ENCODE measurements at places on chromosomes 12 and 14.

- no peak for DNase-seq
These were observed 271.6 kb upstream of the CLEC14A start for GRCh38 chr14:38527502-38527878.

DNA sequence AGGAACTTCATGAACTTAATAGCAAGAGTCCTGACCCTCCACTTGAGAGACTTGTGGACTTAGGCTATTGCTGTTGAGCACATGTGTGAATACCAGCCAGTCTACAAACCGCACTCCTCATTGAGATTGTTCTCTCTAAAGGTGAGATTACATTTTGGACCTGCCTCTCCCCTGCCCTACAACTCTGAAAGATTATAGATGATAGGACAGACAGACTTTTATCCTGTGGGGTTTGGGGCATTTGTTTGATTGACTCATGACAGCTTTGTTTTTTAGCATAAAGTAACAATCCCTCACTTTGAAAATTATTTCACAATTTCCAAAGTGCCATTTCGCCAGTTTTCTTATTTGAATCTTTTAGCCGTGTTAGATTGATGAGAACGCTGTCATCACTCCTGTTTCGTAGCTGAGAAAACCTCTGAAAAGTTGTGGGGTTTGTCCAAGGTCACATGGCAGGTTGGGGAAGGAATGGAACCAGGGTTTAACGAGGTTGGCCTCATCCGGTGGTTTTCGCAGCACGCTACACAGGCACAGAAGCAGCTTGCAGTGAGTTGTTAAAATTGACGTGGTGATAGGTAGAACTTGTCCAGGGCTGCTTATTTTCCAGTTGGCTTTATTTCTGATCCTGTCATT lies 836 bp downstream of the EVL start:
- no peak for DNase-seq

GRCh38 chr12:75488553-75488952 lies 8.0 kb downstream of the GLIPR1 start:
- no peak for DNase-seq

DNA sequence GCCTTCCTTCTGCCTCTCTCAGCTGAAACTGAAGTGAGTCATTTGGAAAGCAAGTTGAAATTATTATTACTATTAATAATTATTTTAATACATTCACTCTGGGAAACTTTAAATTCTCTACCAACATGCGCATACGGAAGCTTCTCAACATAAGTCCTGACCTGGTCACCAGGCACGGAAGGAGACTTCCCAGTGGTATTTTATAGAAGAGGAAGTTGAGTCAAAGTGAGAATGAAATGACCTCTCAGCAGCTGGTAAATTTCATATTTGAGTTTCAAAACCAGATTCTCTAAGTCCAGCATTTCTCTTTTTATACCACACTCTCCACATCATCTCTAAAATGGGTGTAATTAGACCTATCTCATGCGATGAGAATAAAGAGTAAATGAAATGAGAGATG lies 747.4 kb downstream of the VRK1 start:
- no peak for DNase-seq

DNA sequence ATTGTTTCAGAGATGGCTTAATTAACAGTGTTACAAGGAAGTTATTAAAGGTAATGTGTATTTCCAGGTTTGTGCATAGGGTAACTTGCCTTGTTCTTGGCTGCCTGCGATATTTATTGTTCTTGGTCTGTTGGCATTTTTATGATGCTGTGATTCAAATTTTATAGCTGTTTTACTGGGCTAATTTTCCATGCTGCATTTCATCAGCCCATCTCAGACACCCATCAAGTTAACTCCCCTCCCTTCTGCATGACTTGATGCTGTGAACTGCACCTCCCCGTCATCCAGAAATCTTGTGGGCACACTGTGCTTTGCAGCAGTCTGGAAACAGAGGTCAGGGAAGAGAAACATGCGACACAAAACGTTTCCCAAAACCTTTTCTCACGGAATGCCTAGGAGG lies 1049.2 kb downstream of the AACS start:
- no peak for DNase-seq

GRCh38 chr12:64687816-64688215 lies 71.4 kb downstream of the GNS start:
- no peak for DNase-seq

GRCh38 chr14:105015242-105015641 lies 5.6 kb downstream of the CDCA4 start:
- DNase-seq: no peak

DNA sequence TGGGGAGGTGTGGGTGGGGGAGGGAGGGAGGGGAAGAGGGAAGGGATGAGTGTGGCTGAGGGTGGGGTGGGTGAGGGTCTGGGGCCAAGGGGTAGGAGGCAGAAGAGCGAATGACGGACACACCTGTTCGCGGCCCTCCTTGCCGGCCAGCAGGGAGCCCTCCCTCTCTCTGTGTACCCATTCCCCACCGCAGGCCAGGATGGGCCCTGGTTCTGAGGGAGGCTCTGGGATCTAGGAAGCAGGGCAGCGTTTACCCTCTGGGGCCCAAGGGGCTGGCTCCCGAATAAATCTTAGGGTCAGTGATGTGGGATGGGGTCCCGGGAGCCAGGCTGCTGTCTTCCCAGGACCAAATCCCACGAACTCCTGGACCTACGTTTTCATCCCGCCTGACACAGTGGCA lies 46.0 kb upstream of the ESRRB start:
- no peak for DNase-seq

DNA sequence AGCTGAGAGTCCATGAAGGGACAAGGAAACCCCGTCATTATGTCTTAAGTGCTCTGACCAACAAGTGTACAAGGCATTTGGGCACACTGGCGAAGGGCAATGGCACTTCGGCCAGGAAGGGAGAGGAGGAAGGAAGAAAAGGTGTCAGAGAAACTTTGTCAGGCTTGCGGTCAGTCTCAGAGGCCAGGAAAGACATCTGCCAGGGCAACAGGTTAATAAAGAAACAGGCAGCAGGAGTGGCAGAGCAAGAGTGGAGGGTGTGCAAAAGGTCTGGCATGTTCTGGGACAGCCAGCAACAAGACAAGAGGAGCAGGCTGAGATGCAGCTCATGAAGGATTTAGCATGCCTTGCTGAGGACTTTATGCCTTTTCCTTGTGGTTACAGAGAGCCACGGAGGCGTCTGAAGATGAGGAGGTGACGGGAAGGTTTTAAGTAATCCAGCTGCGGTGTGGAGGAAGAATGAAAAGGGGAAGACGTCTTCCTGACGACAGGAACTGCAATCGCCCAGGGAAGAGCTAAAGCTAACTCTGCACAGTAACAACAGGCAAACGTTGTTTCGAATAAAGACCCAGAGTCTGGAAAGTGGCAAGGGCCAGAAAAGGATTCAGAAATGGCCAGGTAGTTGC lies 13.1 kb downstream of the APPL2 start:
- DNase-seq: no peak

DNA sequence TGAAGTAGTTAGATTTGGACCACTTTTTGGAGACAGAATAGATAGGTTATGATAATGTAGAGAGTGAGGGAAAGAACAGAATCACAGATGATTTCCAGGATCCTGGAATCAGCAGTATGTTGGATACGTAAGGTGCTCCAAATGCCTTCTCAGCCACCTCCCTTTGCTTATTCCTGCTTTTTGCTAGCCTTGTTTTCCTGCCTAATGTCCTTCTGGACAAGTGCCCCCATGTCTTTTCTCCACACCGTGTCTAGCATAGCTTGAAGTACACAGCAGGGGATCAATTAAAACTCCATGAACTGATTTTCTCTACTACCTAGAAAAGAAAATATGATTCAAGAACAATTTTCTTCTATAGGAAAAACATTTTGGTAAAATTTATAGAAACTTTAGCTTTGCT lies 144.0 kb downstream of the SYT1 start:
- DNase-seq: no peak

GRCh38 chr14:26400373-26400772 lies 197.5 kb downstream of the NOVA1 start:
- DNase-seq: no peak

- no peak for DNase-seq
These were observed 5.3 kb downstream of the SLC15A5 start for GRCh38 chr12:16272222-16272621.

GRCh38 chr12:32567296-32567674 lies 111.8 kb upstream of the DNM1L start:
- no peak for DNase-seq

DNA sequence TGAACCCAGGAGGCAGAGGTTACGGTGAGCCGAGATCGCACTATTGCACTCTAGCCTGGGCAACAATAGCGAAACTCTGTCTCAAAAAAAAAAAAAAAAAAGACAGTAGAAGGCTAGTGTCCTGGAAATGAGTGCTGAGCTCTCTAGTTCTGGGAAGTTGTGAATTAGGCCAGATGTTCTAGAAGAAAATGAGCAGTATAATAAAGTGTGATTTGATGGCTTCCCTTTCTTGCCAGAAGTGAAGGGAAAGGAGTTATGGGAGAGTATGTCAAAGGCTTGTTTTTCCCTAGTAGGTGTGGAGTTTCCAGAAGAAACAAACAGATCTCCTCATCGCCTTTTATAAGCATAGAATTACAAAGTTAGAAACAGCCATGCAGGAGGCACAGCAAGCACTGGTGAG lies 20.5 kb downstream of the RNF212B start:
- DNase-seq: no peak

- no peak for DNase-seq
These were observed 282.7 kb downstream of the CACNA1C start for GRCh38 chr12:2335513-2335912.

- no peak for DNase-seq
These were observed 6.9 kb upstream of the PDE3A start for GRCh38 chr12:20361416-20361815.

DNA sequence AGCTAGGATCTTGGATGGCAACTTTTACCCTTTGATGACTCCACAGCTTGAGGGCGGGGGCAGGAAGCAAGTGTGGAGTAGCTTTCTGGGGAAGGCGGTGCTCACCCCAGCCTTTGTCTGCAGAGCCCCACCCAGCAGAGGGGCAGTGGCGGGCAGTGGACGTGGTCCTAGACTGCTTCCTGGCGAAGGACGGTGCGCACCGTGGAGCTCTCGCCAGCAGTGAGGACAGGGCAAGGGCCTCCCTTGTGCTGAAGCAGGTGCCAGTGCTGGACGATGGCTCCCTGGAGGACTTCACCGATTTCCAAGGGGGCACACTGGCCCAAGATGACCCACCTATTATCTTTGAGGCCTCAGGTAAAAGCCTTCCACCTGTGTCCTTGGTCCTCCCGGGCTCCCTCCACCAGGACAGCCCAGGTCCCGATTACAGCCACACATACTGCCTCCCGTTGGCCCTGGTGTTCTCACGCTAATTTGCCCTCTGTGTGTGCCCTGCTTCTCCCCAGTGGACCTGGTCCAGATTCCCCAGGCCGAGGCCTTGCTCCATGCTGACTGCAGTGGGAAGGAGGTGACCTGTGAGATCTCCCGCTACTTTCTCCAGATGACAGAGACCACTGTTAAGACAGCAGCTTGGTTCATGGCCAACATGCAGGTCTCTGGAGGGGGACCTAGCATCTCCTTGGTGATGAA lies 1.2 kb downstream of the TAPBPL start:
- DNase-seq: no peak

- no peak for DNase-seq
These were observed 840.1 kb downstream of the TRHDE start for GRCh38 chr12:73112035-73112816.

- no peak for DNase-seq
These were observed 19.5 kb downstream of the C14orf132 start for GRCh38 chr14:96058576-96059200.

DNA sequence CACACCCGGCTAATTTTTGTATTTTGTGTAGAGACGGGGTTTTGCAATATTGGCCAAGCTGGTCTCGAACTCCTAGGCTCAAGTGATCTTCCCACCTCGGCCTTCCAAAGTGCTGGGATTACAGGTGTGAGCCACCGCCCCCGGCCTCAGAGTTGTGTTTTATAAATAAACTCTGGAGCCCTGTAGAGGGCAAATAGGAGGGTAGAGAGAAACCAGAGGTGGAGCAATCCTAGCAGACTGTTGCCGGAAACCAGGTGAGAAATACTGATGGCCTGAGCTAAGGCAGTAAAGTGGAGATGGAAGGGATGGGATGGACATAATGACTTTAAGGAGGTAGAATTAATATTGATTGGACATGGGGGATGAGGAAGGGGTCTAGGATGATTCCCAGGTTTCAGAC lies 2.7 kb upstream of the HSD17B6 start:
- DNase-seq: no peak

DNA sequence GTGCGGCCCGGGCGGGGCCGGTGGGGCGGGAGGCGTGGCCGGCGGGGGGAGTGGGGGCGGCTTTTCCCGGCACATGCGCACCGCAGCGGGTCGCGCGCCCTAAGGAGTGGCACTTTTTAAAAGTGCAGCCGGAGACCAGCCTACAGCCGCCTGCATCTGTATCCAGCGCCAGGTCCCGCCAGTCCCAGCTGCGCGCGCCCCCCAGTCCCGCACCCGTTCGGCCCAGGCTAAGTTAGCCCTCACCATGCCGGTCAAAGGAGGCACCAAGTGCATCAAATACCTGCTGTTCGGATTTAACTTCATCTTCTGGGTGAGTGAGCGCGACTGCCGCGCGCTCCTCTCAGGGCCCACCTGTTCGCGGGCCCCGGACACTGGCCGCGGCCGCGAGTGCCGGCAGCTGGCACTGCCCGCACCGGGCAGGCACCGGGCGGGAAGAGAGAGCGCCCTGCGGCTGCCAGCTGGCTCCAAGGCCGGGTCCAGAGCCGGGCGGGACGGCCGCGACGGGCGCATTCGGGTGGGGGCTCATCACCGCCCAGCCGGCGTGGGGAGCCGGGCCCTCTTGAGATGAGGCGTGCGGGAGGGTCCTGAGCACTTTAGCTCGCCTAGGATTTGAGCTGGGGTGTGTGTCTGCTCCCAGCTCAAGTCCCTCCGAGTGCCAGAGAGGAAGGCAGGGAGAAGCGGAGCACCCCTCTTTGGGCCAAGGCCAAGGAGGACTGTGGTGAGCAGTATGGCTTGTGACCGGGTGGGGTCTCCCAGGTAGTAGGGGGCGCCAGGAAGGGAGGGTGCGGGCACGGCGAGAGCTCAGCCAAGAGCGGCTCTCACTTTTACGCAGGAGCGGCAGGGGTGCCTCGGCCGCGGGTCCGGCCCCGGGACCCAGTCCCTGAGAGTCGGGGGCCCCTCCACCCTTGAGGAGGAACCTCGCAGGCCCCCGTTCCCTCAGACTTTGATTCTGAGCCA lies at the start of gene CD9:
TSS of gene CD9 (plus strand) at position 145 of the 957 bp plus-strand sequence. CDS start at position 245, 100 bp downstream.
- no peak for DNase-seq

DNA sequence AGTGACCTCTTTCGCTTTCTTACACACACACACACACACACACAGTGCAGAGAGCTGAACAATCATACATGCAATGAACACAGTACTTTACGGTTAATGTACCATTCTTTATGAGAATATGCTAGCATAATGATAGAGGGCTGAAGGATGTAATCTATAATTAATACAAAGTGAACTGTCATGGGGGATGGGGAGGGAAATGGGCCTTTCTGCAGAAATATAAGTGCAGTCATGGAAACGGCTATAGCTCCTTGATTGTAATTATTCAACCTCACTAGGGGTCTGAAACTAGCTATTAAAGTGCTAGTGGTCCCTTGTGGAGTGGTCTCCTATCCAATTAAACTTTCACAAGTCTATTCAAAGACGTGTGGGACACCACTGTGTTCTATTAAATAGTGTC lies 443.2 kb upstream of the FOXG1 start:
- no peak for DNase-seq

- DNase-seq: no peak
These were observed 243.1 kb downstream of the BCAT1 start for GRCh38 chr12:24705741-24706358.

- no peak for DNase-seq
These were observed 8.5 kb downstream of the LTBR start for GRCh38 chr12:6392504-6392903.

Measured in NCI-H524 (cell line).